ENCODE measurements at places on chromosomes 4 and X.

DNA sequence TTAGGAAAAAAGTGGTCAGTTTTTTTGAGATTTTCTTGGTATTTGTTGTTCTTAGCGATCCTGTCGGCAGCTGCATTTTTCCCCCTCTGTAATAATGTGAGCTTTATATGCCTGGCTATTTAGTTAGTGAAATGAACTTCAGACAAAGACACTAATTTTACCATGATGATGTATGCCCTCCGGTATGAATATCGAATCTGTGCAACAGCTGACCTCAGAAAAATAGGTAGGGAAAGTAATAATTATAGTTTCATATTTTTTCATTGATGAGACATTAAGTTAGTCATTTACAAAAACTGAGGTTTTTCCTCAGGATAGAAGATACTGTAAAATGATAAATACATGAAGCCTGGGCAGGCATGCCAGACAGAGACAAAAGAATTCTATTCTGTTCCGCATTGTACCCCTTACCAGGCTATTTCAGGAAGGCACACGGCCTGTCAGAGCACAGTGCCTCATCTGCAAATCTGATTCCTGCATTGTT is 155.8 kb downstream of the SHROOM3 start:
- no peak for DNase-seq

DNA sequence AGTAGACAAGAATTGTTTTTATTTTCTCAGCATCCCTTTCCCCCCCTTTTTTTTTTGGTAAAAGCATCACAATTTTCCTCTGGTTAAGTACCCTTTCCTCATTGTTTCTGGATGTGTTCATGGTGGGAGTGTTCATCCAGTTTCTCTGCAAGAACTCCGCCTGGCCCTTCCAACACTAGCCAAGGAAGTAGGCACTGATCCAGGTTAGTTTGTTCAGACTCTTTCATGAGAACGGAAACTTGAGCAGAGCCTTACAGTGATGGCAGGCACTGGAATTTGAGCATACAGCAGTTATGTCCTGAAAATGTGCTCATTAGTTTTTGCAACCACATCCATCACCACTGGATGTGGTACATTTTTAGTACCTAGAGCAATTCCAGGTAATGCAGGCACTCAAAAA is 336.1 kb upstream of the BOD1L1 start:
- no peak for DNase-seq

DNA sequence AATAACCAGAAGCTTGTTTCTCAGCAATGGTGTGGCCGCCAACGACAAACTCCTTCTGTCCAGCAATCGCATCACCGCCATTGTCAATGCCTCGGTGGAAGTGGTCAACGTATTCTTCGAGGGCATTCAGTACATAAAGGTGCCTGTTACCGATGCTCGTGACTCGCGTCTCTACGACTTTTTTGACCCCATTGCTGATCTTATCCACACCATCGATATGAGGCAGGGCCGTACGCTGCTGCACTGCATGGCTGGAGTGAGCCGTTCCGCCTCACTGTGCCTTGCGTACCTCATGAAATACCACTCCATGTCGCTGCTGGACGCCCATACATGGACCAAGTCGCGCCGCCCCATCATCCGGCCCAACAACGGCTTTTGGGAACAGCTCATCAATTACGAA is 383 bp downstream of the DUSP21 start:
- no peak for DNase-seq

DNA sequence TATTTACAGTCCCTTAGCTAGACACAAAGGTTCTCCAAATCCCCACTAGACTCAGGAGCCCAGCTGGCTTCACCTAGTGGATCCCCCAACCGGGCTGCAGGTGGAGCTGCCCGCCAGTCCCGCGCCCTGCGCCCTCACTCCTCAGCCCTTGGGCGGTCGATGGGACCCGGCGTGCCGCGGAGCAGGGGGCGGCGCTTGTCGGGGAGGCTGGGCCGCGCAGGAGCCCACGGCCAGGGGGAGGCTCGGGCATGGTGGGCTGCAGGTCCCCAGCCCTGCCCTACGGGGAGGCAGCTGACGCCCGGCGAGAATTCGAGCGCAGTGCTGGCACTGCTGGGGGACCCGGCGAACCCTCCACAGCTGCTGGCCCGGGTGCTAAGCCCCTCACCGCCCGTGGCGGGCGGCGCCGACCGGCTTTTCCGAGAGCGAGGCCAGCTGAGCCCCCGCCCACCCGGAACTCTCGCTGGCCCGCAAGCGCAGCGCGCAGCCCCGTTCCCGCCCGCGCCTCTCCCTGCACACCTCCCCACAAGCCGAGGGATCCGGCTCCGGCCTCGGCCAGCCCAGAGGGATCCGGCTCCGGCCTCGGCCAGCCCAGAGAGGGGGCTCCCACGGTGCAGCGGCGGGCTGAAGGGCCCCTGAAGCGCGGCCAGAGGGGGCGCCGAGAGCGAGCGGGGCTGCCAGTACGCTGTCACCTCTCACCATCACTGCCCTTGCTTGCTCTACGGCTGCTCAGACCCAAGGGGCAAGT is 39.4 kb downstream of the WFS1 start:
- no peak for DNase-seq

DNA sequence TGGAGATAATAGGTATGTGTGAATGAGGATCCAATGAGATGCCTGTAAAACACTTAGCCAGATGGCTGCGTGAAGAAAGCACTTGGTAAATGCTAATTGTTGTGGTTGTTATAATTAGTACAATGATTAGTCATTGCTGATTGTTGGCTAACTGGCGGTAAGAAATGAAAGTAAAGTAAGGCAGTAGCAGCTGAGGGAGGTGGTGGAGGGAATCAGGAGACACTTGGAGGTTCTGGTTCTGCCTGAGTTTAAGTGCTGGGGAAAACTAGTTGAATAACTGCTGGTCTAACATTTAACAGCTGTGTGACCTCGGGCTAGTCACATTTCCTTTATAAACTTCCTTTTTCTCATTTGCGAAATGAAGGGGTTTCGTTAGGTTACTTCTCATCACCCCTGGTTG is 30.9 kb downstream of the CD38 start:
- DNase-seq: no peak
